ENCODE measurements at places on chromosomes 1 and 21.

DNA sequence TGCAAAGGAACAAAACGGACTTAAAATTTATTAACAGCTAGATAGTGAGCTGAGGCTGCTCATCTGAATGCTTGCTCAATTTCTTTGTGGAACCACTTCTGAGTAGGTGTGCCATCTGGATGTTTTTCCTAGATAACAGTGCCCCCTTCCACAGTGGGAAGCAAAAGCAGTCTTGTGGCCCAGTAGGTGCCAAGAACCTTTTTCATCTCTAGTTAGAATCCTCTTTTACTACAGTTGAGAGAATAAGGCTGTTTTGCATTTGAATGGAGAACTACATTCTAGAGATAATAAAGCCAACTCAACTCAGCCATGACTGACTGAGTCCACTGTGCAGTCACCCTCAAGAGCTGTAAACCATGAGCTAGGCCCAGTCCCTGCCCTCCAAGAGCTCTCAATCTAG is 13.3 kb downstream of the F3 start:
- DNase-seq, result no peak

GRCh38 chr1:119966020-119966419 is 69.7 kb upstream of the ADAM30 start:
- no peak for DNase-seq

- peak; percentile 76 for DNase-seq
Measured at GRCh38 chr1:177800400-177801088, 169.3 kb downstream of the SEC16B start.

DNA sequence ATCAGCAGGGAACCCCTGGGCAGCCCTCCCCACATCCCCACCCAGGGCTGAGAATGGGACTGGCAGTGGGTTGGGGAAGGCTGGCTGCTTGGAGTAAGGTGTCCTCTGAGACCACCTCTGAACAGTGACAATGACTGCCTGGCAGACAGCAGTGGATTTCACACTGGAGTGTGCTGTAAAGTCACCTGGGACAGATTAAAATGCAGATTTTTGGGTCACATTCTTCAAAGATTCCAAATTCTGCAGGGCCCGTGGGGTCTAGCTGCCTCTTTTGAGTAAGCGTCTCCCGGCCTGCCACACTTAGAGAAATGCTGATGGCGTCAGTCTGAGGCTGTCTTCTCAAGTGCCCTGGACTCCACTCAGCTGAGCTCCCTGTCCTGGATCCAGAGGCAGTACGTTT is 164.5 kb downstream of the GRIK3 start:
- no peak for DNase-seq

Data from kidney tubule cell (primary cell).